Glomerular endothelial cell (primary cell): ENCODE measurements at places on chromosomes 5 and 9.
A peak's percentile ranks its signal among the peaks of the same experiment; 100 is the strongest.

- DNase-seq: no peak
Observed at GRCh38 chr5:142012792-142013388, at the start of gene GNPDA1. Gene GNPDA1 (minus strand): TSS chr5:142013027. CDS start chr5:142012035, 992 bp downstream.

- DNase-seq: no peak
Observed at GRCh38 chr5:28143519-28143918, 1105.1 kb upstream of the CDH9 start.

DNA sequence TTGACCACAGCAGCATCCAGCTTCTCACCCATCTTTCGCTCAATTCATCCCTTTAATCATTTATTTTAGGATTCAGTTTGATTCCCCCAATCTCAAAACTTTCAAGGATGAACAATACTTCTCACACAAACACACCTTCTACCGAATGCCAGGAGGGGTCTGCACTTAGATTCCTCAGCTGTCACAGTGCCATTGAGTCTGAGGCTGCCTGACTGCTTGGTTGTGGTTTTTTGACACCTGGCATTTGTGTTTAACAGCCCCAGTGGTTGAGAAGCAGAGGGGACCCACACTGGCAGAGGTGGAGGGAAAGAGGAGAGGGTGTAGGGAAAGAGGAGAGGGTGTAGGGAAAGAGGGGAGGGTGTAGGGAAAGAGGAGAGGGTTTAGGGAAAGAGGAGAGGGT is 54.9 kb downstream of the PALM2AKAP2 start:
- no peak for DNase-seq

DNA sequence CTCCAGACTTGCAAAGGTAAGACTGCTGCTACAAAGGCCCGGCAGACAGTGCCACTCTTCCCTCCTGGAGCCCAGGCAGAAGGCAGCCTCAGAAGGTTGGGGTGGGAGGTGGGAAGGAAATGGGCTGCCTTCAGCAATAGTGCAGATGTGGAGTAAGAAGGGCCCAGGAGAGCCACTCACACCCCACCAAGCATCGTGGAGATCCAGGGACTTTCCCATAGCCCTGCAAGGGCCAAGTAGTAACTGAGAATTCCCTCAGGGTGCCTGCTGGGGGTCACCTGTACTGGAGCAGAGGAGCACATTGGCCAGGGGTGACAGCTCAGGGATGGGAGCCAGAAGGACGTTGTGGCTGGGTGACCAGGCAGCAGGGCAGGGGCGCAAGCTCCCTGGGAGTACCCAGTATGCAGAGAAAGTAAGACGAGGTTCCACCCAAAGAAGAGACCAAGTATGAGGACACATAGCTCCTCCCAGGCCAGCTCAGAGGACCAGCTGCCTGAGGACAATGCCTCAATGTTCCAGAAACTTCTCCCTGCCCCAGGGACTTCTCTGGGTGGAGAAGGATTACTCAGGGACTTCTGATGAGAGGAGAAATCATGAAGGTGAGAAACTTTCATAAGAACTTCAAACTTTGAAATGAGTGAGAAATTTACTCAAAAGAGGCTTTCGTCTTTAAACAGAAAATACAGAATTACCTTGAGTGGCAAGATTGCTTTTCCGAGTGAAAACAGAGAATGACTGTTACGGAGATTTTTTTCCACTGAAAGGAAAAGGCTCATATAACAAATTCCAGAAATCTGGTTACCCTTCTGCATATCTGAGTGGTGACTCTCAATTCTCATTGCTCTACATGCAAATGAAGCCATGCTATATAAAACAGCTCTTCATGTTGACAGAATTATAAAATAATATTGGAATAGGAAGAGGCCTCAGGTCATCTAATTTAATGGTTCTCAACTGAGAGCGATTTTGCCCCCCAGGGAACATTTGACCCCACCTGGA is 87.9 kb upstream of the TRIO start:
- no peak for DNase-seq

GRCh38 chr9:119184265-119184936 is 184.8 kb downstream of the BRINP1 start:
- no peak for DNase-seq

- DNase-seq: no peak
Observed at GRCh38 chr9:135840539-135840938, 66.8 kb downstream of the CAMSAP1 start.

DNA sequence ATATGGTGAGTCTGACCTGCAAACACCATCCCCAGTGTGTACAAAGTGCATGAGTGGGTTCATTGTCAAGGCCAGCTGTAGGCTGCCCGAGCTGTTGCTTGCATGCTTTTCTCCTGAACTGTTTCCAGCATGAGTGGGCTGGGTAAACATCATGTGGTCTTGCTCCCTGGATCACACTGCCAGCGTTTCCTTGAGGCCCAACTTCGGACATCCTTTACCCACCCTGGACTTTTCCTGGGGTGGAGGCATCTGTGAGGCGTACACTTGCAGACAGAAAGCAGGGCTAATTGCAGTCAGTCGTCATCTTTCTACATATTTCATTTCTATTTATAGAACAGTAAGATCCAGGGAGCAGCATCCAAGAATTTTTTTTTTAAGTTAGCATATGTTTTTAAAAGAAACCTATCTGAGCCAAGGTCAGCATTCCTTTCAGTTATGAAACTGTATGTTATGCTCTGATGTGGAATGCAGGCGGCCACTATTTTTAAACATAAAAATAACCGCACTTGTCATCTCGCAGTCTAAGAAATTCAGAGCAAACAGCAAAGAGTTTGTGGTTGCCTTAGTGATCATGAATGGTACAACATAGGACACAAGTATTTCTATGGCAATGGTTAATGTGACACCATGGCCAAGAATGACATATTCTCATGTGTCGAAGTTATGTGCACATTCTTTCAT is 106.5 kb upstream of the DMRT1 start:
- DNase-seq: peak; percentile 77

DNA sequence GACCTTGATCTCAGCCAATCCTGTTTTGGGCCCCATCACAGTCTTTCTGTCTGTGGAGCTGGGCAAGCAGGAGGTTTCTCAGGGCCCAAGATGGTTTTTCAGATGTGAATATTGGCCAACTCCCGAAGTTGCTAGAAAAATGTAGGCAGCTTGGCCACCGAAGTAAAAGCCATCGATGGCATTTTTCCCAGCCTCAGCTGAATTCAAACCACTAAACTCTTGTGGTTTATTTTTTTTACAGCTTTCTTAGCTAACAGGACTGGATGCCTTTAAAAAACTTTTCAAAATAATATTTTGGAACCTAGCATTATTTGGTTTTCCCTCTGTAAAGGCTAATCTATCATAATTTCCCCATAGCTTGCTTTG is 102.5 kb upstream of the ERCC6L2 start:
- DNase-seq: no peak

DNA sequence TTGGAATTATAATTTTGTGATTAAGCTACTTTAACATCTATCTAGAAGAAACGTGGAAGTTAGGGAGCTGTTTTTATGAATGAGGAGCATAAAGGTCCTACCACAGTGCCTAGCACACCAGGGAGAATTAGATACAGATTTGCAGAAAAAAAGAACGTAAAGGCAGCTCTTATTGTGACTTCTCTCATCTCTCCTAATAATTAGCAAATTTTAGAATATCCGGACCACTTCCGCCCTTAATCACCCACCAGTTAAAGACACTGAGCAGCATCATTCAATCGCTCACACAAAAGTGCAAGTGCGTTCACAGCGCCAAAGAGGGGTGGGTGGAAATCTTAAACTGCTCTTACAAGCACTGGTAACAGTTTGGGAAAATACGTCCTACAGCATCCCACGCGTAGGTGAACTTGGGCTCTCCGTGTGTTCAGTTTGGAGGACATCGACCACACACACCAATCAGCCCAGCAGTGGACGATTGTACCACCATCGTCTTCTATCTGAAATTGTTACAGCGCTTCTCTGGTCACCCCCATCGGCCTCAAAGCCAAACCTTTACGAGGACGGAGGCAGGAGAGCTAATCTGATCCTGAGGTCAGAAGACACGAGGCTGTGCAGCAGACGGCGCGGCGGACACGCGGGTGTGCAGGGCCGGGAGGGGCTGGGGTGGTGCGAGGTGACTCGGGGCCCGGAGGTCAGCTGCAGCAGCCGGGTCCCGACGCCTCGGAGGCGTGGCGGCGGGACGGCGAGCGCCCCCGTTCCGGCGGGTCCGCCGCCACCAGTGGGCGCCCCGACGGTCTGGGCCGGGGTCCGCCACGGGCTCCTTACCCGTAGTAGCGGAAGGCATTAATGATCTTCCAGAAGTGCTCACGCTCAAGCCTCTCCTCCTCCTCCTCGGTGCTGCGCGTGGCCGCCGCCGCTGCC is 646 bp downstream of the CARNMT1 start:
- no peak for DNase-seq

DNA sequence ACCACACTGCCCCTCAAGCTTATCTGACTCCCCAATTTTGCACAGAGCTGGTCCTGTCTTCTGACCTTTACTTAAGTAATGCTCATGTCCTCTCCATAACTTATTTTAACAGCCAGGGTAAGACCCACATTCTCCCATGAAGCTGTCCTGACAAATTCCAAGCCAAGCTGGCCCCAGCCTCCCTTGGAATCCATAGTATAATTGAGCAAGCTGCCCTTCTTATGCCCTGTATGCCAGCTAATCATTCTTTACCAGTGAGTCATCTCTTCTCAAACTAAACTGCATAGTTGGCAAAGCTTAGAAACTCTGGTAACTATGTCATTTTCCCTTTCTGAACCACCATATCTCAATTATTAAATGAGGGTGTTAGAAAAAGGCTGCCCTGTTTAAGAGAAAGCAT is 92.4 kb downstream of the NFIB start:
- peak; percentile 75 for DNase-seq

GRCh38 chr5:103808464-103809106 is 246.0 kb upstream of the NUDT12 start:
- DNase-seq: no peak

DNA sequence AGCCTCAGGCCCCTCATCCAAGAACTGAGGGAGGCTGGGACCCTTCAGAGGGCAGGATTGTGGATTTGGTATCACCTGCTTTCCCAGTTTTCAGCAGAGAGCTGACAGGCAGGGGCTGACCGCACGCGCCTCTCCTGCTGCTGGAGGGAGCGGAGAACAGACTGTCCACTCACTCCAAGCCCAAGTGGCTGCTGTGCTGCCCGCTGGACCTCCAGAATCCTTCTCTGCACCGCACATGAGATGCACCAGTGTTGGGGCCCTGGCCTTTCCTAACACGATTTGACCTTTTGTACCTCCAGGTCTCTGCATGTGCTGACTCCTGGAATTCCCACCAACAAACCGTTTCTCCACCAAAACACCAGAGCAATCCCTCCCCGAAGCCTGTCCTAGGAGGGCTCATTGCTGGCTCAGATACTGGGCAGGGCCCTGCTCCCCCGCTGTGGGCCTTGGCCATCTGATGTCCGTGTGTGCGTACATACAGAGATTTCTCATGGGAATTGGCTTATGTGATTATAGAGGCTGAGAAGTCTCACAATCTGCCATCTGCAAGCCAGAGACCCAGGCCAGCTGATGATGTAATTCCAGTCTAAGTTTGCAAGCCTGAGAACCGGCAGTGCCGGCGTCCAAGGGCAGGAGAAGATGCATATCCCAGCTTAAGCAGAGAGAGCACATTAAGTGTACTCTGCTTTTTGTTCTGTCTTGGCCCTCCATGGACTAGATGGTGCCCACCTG is 141.7 kb downstream of the GADD45G start:
- DNase-seq: no peak

DNA sequence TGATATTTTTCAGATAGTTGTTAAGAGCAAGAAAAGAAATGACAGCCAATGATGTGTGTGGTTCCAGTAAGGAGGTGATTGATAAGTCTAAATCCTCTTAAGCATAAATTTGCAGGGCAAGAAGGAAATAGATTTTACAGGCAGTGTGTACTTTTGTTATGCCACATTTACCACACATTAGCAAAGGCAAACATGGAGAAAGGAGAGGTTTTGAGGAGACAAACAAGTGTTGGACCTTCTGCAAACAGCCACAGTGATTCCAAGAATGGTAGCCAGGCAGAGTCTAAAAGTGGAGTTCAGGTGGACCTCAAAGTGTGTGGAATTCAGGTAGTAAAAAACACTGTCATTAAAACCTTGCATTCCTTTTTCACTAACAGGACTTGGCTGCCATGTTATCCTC is 295.9 kb upstream of the ITGA1 start:
- no peak for DNase-seq

DNA sequence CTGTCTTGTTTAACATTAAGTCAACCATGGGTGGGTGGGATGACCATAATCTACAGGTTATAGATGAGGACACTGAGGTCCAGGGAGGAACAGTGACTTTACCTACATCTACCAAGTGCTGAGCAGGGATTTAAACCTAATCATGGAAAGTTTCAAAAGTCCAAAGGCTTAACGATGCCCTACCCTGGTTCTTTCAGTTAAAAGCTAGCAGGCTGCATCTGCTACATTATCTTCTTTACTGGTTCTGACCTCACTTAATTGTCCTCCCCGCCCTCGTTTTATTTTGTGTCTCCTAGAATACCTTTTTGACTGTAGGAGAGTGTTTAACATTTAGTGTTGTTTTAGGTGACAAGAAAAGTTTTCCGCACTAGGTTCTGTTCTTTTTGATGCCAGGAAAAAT is 735.2 kb downstream of the TLR4 start:
- no peak for DNase-seq

- no peak for DNase-seq
Observed at GRCh38 chr9:116763770-116764169, 76.7 kb downstream of the TRIM32 start.
